ENCODE measurements at places on chromosomes 2 and 18. TPM values are rescaled to one million over a fixed set of nuclear protein-coding genes. Genes with fewer than 3 reads are reported as not detected.

Gene LCT
- total RNA-seq: 0.08 TPM

Gene GLI2
- total RNA-seq: 15.1 TPM

Gene SP100
- total RNA-seq: 48.7 TPM

Gene C2orf68
- total RNA-seq: 14.6 TPM

Gene C2orf72
- total RNA-seq: 0.26 TPM

Gene ASXL2
- total RNA-seq: 10.7 TPM

All from epithelial cell of alveolus of lung (primary cell).